ENCODE measurements at places on chromosomes 1 and 21.

DNA sequence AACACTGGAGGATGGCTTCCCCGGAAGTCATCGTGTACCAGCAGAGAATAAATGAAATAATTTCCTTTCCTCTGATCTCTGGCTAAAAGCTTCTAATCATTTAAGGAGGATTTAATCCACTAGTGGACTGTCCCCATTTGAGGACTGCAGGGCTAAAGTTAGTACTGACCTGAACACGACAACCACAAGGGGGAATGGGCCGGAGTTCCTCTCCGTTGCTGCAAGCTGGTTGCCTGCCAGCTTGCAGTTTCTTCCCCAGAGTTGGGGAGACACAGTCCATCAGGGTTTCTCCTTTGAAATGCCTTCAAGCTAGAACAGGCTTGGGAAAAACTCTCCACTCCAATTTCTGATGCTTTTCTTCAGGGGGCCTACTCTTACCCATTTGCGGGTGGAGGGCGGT lies 35.5 kb upstream of the NPL start:
- no peak for DNase-seq

GRCh38 chr1:2555634-2556276 lies 416 bp upstream of the TNFRSF14 start:
- DNase-seq = peak; percentile 45

DNA sequence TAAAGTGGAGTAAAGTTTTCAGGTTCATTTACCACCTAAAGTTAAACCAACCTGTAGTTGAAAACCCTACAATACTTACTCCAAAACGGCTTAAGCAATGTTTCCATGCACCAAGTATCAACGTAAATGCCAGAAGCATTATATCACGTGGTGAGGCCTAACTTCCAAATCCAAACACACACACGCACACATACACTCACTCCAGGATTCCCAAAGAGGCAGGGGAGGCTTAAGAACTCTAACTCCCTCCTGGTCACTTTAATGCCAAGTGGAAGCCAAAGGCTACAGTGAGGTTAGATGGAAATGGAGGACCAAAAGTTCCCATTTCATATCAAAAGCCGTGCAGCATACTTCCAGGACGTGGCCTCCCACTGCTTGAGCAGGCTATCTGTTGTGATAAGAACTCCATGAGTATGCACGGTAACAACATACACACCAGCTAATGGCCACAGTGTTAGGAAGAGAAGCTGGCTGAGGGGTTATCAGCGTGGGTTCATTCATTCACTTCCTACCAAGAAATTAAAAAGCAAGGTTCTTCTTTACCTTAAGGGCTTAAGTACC lies 224.1 kb downstream of the SLC45A1 start:
- DNase-seq = no peak

GRCh38 chr1:36053978-36054377 lies 29.9 kb upstream of the TEKT2 start:
- no peak for DNase-seq

DNA sequence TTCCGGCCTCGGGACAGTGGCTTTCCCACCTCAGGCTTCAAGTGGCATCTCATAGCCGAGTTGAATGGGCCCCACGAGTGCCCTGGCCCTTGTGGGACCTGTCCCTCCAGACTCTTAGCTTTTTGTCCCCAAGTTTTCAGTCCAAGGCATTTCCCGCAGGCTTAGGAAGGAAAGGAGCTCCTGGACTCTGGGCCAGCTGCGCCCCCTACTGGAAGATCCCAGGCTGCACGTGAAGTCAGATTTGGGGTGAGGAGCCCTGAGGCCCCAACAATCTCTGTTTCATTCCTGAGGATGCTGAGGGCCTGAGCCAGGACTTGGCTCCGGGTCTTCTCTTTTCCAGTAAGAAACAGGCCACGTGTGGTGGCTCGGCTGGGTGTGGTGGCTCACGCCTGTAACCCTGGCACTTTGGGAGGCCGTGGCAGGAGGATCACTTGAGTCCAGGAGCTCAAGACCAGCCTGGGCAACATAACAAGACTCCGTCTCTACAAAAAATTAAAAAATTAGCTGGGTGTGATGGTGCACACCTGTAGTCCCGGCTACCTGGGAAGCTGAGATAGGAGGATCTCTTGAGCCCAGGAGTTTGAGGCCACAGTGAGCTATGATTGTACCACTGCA lies 67.4 kb downstream of the ARHGEF10L start:
- DNase-seq = peak; percentile 49

- DNase-seq = no peak
Observed at GRCh38 chr21:42004406-42005199, 5.6 kb downstream of the ZBTB21 start.

GRCh38 chr1:221926441-221926840 lies 184.6 kb upstream of the DUSP10 start:
- no peak for DNase-seq

- no peak for DNase-seq
Observed at GRCh38 chr1:41245659-41246058, 3.6 kb upstream of the SCMH1 start.

GRCh38 chr1:243230914-243231313 lies 24.2 kb downstream of the CEP170 start:
- DNase-seq = peak; percentile 16

GRCh38 chr21:19463966-19464365 lies 1060.4 kb upstream of the TMPRSS15 start:
- no peak for DNase-seq

GRCh38 chr1:107943694-107944093 lies 21.3 kb downstream of the VAV3 start:
- no peak for DNase-seq

DNA sequence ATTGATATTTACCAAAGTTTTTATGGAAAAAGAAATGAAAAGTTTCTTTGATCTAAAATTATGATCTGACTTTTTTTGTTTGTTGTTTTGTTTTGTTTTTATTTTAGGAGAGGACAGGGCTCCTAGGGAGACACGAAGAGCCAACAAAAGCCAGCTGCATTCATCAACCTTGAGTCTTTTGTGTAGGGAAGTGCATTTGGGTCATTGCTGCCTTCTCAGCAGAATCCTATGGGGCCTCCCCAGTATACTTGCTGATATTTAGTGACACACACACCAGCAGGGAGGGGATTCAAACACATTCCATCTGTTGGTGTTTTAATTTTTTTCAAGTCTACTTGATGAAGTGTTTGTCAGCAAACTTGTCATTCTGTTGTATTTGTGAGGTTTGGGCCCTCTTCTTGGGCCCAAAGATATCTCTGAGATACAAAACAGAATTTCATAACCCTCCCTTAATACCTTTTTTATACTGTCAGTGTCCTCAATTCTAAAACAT lies 203.5 kb downstream of the NTNG1 start:
- no peak for DNase-seq

DNA sequence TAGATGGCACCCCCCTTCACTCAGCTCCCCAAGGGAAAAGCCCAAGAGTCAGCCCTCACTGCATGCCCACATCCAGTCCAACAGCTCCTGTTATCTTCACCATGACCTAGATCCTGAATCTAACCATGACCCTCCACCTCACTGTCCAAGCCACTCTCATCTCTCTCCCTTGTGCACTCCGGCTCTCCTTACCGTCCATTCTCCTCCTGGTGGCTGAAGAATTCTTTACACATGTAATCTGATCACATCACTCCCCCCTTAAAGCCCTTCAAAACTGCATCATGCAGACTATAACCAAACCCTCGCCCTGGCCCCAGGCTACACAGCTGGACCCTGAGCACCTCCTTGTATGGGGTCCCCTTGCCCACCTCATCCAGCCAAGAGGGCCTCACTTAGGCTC lies 14.0 kb upstream of the PAQR7 start:
- DNase-seq = peak; percentile 77

GRCh38 chr1:205448540-205449253 lies 7.1 kb downstream of the BLACAT1 start:
- DNase-seq = no peak

GRCh38 chr1:212440419-212440818 lies 7.7 kb downstream of the NENF start:
- DNase-seq = no peak

GRCh38 chr1:159177272-159177907 lies 6.0 kb downstream of the CADM3 start:
- DNase-seq = no peak

DNA sequence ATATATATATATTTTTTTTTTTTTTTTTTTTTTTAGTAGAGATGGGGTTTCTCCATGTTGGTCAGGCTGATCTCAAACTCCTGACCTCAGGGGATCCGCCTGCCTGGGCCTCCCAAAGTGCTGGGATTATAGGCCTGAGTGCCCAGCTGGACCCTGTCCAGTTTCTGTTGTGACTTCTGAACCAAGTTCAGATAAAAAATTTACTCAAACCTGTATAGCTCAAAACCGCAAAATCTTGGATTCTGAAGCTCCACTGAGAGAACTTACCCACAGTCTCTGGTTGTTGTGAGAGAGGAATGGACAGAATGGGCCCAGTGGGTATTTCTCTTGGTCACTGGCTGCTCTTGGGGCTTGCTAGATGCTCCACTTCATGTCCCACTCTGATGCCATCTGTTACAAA lies 76.4 kb downstream of the HS2ST1 start:
- DNase-seq = no peak

- DNase-seq = no peak
Observed at GRCh38 chr1:58305622-58306021, 240.9 kb downstream of the OMA1 start.

DNA sequence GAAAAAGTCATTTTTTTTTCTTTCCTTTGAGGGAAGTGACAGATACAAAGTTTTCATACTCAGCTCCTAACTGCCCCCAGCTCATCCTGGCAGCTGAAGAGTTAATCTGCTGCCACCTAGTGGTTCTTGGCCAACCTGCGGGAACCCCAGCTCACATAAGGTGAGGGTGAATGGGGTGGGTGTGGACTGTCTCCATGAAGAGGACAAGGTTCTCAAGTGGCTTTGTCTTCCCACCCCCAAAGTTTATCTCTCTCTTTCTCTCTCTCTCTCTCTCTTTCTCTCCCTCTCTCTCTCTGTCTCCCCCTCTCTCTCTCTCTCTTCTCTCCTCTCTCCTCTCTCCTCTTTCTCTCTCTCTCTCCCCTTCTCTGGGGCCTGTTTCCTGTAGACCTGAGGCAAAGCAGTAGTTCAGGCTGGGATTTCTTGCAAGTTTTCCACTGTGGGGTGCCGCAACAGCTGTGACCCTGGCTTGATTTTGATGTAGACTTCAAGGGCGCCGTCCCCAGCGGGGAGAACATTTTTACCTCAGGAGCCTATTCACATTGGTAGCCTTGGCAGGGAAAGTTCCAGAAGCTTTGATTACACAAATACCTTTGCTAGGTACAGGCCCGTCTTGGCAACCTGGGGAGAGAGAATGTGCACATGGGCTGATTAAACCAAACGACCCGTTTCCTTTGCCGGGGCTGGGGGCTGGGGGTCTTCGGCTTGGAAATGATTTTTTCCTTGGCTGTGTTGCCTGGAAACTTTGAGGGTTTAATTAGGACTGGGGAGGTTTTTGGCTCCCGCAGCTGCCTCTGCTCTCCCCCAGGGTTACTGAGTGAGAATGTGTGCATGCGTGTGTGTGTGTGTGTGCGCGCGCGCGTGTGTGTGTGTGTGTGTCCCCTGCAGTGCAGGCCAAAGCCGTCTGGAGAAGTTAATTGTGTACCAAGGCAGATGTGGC lies 135.9 kb downstream of the TM2D1 start:
- DNase-seq = peak; percentile 62

DNA sequence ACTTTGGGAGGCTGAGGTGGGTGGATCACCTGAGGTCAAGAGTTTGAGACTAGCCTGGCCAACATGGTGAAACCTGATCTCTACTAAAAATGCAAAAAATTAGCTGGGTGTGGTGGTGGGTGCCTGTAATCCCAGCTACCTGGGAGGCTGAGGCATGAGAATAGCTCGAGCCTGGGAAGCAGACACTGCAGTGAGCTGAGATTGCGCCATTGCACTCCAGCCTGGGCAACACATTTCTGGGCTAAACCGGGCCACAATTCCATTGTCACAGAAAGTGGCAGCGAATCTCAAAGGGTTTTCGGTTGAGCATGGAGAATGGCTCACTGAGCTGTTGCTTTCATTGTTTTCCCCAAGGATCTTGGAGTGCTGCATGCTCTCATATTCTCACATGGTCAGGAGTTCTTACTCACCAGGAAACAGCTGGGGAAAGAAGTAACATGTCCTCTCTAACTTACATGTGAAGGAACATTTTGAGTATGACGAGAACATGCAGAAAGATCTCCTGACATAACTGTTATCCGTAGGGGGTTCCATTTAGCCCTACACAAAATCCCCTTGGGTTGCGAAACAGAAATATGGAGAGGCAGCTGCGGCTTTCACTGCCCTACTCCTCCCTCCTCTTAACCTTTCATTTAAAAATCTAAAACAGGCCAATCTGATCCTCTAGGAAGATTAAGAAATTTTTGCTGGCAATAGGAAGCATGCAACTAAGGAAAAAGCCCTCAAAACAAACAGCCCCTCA lies 341.1 kb downstream of the PCP4 start:
- DNase-seq = no peak

- no peak for DNase-seq
Observed at GRCh38 chr21:37273911-37274690, 7.0 kb upstream of the VPS26C start.

- no peak for DNase-seq
Observed at GRCh38 chr1:218536296-218536986, 191.3 kb downstream of the TGFB2 start.

- DNase-seq = no peak
Observed at GRCh38 chr1:88825721-88826120, 65.6 kb downstream of the GTF2B start.

GRCh38 chr1:31753707-31754349 lies 10.3 kb downstream of the ADGRB2 start:
- DNase-seq = peak; percentile 95
